Stimulated activated CD8-positive, alpha-beta memory T cell treated with anti-CD3 and anti-CD28 coated beads, Interleukin-12 subunit alpha, Interleukin-12 subunit beta, amount 100 ng/mL, for 4 hours (primary cell): ENCODE measurements at places on chromosomes 5 and 9.

GRCh38 chr5:141848744-141849414 lies 29.3 kb downstream of the PCDH1 start:
- peak; percentile 11 for DNase-seq

DNA sequence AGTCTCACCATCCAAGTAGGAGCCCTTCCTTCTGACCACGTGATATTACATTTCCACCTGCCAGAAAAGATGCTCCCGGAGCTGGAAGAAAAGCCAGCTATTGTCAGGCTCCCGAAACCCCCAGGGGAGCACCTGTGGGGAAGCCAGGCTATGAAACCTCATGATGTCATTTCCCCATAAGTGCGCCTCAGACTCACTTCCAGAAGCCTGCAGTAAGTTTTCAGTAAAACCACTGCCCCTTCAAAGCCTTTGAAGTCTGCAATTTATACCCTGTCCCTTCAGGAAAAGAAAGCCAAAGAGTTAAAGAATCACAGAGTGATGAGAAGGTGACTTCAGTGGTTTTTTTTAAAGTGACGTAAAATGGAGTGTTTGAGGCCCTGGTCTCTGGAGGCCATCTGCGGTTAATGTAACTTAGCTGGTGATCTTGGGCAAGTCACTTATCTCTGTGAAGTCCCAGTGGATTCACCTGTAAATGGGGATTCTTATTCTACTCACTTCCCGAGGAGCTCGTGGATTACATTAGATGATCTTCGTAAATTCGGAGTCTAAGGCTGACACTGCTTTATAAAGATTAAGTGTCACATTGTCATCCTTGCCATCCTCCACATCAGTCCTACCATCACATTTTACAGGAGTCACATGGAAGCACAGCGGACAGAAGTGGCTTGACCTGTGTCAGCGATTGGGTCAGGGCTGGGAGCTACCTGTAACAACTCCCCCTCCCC lies 2.6 kb upstream of the SEMA6A start:
- no peak for DNase-seq

GRCh38 chr5:43523662-43524072 lies 8.7 kb upstream of the C5orf34 start:
- DNase-seq = no peak

DNA sequence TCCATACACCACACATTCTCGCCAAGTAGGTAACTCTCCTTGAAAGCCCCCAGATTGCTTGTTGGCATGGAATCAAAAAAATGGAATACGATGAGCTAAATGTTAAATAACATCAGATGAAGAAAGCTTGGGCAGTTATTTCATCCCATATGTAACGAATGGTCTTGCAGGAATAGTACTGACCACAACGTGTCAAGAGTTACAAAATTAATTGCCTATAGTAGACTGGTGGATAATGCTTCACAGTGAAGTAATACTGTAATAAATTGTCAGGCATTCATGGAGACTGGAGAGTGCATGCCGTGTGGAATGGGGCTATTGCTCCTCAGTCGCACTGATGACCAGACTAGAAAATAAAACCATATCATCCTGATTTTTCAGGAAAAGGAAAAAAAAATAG lies 1628.7 kb downstream of the MAT2B start:
- no peak for DNase-seq
